ENCODE measurements at places on chromosomes 7 and 10.

DNA sequence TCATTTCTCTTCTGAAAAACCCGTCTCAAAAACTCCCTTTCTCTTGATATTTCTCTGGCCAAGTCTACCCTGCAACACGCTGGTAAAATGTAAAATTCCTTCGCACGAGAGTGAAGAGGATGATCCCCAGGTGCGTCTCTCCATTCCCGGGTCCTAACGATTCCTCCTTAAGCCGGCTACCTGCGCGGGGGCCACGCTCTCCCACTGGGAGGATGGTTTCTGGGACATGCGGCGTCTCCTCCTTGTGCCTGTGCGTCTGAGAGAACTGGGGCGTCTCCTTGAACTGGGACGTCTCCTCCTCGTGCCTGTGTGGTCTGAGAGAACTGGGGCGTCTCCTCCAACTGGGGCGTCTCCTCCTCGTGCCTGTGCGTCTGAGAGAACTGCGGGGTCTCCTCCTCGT lies 149.9 kb downstream of the WDR37 start:
- DNase-seq: no peak

- DNase-seq: no peak
These were observed 18.1 kb downstream of the CCDC126 start for GRCh38 chr7:23615331-23615730.

DNA sequence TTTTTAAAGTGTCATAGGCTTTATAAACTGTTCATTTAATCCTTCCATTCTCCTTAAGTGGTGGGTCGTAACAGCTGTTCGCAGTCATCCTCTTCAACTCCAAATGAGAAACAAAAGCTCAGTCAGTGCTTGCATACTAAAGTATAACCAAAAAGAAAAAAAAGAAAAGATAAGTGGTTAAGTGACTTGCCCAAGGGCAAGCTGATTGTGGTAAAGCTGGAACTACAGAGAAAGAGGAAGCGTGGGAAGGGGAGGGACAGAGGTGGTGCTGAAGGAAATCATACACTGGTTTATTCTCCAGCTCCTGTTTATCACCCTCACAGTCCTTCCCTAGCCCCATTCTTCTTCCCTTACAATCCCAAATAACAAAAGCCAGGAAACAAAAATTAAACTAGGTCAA lies 29.6 kb downstream of the IDE start:
- no peak for DNase-seq

DNA sequence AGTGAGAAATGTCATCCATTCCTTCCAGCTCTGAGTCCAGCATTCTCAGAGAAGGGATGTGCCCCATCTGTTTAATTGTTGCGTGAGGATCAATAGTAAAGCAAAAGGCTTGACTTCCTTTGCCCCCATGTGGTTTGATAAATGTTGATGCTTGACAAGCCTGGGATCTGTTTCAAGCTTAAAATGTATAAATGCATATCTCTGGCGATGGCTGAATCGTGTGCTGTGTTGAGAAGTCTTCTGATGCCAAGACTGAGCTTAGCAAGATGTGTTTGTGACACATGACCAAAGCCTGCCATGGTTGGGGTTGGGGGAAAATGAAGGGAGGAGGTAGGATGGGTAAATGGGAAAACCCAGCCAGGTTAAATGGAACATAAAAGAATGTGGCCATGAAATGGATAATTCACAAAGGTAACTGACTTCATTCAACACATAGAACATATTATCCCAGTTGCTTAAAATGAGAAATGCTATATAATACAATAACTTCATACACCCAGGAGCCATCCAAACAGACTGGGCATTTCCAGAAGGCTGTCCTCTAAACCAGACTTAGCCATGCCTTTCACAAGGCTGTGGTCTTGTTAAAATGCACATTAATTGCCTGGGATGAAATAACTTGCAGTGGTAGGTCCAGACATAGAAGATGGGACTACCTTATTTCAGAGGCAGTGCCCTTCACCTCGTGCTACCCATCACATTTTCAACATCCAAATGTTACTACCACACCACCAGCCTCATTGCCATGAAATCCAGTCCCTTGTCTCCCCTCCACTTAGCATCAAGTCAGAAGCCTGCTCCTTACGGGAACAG lies 147.3 kb upstream of the PDE1C start:
- no peak for DNase-seq

GRCh38 chr10:76939933-76940468 lies 697.6 kb downstream of the KCNMA1 start:
- no peak for DNase-seq

- DNase-seq: no peak
These were observed 54.0 kb downstream of the RAPGEF5 start for GRCh38 chr7:22302951-22303423.

GRCh38 chr7:128809363-128809762 lies 17.6 kb downstream of the CCDC136 start:
- no peak for DNase-seq

All from activated CD4-positive, alpha-beta T cell treated with anti-CD3 and anti-CD28 coated beads for 4 hours (primary cell).